ENCODE measurements at places on chromosomes 13 and 19. TPM values are rescaled to one million over a fixed set of nuclear protein-coding genes. Genes with fewer than 3 reads are reported as not detected.
A peak's percentile ranks its signal among the peaks of the same experiment; 100 is the strongest.

DNA sequence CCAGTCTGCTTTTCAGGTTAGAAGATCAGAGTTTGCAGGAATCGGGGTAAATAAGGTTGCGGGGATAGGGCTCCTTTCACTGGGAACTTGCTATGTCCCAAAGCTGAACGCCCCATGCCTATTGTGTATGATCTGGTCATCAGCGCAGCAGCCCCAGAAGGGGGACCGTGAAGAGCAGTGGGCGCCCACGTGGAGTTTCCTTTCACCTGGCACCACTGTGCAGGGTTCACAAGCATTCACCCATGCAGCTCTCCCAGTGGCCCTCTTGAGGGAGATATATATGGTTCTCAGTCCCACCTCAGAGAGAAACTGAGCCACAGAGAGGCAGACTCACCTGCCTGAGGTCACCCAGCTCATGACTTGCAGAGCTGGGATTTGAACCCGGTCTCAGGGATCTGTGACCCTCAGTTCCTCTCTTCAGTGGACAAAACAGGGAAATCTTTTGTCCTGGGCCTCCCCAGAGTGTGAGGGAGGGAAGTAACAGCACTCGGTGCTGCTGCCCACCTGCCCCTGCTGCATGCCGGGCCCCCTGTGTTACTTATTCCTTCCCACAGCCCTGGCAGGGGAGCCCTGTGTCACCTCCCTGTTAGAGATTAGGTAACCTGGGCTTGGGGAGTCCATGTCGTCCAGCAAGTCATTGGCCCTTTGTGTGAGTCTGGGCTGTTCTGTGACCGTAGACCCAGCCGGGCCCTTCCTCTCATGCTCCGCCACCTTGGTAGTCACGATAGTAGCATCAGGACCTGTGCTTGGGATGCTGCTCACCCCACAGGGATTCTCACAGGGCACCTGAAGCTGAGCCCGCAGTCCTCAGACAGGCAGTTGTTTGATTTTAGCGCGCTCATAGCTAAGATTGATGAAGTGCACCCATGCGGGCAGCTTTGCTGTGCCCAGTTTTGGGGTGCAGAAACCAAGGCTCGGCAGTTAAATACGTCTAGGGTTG lies 27.9 kb downstream of the PPP5C start:
- no peak for DNase-seq

DNA sequence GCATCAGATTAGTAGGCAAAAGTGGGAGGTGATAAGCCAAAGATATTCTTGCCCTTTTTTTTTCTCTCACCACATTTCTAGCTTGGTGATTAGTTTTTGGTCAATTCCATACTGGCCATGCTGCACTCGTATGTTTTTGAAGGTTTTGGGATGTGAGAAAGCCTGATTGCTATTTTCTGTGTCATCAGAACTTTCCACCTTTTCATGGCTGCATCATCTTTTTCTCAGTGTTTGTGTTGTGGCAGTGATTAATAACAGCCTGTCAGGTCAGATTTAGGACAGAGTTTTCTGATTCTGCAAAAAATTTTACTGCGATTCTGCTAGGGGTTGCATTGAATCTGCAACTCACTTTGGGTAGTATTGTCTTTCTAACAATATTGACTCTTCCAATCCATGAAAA lies 32.9 kb downstream of the PSG1 start:
- no peak for DNase-seq

DNA sequence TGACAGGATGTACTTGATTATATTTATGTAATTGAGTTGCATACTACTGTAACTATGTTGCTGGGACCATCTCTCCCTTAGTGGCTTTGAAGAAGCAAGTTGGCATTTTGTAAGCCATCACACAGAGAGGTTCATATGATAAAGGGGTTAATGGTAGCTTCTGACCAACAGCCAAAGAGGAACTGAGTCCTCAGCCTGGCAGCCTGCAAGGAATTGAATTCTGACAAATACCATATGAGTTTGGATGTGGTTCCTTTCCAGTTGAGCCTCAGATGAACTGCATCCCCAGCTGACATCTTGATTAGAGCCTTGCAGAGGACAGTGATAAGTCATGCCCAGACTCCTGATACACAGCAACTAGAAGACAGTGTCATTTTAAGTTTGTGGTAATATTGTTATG lies 8.6 kb upstream of the MYCBP2 start:
- no peak for DNase-seq

Gene C19orf33
- 0.90 TPM for polyA plus RNA-seq

- no peak for DNase-seq
Measured at GRCh38 chr19:42471554-42472249, 29.0 kb upstream of the CXCL17 start.

Gene MBD3L2
- polyA plus RNA-seq, result not detected

Gene PGLYRP2
- 0.49 TPM for polyA plus RNA-seq

DNA sequence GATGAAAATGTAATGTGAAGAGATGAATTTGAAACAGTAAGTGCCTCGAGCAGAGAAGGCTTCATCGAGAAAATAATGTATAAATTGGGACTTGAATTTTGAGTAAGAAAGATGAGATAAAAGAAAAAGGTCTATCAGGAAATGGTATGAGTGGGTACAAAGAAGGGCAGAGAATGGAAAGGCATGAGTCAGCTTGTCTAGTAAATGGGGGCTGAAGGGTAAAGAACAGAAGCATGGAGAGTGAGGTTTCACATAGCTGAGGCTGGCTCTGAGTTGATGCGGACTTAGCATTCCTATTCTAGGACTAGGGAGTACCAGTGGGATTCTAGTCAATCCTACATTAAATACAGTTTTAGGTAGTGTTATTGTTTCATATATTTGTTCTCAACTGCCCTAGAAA lies 85.8 kb downstream of the ZC3H13 start:
- DNase-seq, result no peak

DNA sequence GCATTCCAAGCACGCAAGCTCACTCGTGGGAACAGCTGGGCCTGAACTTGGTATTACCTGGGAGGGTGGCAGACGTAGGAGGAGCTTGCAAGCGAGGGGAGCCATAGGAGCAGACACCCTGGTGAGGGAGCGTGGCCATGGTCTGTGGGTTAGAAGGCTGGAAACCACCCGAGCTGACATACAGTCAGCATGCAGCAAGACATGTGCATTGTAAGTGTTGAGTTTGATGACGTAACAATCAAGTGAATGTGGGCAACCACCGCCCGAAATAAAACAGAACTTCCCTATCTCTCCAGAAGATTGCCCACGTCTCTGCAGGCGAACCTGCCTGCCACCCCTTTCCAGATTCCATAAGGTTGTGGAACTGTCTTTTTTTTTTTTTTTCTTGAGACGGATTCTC lies 26.8 kb downstream of the UBXN6 start:
- no peak for DNase-seq

DNA sequence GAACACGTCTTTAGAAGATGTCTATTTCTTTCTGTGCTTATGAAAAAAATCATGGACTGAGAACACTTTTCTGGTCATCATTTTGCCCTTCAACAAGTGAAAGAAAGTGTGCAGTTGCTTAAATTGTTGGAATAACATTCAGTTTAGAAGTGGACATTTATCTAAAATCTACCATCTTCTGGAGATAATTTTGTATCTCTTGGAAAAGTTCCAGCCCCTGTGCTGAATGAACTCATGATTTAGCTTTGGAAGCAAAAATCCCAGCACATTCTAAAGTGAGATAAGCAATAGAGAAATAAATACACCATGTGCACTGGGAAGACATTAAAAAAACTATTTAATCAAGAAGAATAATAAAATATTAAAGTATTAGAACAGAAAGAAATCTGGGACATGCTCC lies 1420.8 kb upstream of the SLC10A2 start:
- no peak for DNase-seq

DNA sequence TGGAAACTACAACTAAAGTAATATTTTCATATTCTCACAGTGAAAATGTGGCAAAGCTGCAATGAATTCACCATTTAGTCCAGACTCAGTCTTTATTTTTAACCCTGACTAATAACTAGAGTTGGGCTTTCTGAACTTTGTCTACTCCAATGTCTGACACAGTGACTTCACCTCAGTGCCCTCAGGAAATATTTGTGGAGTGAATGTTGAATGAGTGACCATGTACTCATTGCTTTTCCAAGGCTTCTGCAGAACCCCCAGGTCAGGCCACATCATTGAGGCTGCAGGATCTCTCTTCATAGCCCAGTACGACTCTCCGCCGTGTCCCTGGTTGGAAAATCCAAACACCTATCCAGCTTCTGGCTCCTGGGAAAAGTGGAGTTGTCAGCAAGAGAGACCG lies 1.8 kb downstream of the ZNF175 start:
- DNase-seq, result no peak

GRCh38 chr19:33268162-33268991 lies 34.0 kb downstream of the CEBPA start:
- no peak for DNase-seq

- DNase-seq, result peak; percentile 48
Measured at GRCh38 chr19:47111006-47111621, 2.5 kb downstream of the ZC3H4 start.

GRCh38 chr13:110645750-110646149 lies 30.4 kb downstream of the NAXD start:
- DNase-seq, result no peak

DNA sequence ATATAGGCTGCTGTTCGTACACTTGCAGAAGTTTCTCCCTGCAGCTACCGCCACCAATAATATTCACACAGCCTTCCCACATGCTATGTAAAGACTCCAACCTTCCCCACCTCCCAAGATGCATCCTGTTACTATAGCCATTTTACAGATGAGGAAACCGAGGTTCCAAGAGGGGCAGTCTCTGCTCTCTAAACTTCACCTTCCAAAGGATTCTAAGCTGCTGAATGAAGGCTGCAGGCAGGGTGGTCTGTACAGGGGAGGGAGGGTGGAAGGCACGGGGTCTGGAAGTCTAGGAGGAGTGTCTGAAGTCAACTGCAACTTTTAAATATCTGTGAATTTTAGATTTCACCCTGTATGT lies 1.9 kb upstream of the NFIC start:
- DNase-seq, result no peak

DNA sequence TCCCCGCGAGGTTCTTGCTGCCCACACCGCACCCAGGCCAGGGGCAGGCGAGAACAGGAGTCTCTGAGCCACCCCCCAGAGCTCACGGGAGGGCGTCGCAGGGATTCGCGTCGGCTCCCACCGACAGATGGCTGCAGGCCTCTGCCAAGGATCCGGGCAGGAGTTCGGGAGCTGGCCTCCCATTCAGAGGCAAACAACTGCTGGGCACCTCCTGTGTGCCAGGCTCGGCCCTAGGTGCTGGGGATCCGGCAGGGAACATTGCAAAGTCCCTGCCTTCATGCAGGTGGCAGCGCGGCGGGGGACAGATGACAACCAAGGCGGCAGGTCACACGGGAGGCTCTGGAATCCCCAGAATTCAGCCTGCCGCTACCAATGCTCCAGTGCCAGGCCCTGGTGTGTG lies 25.3 kb downstream of the LRRC4B start:
- DNase-seq, result no peak

DNA sequence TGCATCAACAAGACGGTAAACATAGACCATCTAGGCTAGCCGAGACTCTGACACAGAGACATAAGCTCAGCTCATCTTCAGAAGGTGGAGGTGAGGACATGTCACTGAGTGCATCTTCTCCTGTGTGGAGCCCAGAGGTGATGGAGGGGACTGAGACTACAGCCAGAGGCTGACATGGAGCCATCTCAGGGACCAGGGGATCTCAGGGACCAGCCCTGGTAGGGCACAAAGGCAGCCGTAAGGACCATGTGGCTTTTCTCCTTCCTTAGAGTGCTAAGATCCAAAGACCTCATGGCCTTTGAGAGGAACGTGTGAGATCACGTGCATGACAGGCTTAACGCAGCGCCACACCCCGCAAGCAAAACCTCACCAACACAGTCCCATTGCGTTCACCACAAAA lies 126.9 kb downstream of the RAB20 start:
- DNase-seq, result no peak

- DNase-seq, result no peak
Measured at GRCh38 chr19:43354305-43354627, 780 bp downstream of the CD177 start.

GRCh38 chr13:74528734-74529513 lies 394.7 kb upstream of the KLF12 start:
- DNase-seq, result no peak

DNA sequence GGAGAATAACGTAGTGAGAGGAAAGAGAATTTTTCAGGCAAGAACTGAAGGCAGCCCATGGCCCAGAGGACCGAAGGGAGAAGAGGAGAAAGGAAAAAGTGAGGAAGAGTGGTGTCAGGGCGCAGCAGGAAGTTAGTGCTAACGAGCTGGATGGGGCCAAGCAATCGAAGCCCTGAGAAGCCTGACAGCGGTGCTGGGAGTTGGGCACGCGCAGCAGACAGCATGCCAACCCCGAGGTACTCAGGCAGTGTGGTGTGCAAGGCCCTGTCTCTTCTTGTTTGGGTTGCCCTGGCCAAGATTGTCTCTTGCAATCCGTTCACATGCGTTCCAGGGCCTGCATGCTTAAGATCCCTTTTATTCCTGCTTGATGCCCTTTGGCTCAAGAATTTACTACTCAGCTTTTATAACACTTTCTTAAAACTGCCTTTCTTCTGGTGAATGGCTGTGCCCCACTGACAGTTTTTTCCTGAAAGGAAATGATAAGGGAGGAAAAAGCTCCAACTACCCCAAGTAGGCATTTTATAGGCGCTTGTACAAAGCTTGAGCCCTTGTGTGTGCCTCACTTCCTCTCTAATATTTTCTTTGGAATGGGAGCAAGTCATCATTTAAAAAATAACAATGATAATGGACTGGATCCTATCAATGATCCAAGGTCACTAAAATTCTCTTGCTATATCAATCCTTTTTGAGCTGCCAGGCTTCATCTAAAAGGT lies 115.4 kb downstream of the FLT1 start:
- no peak for DNase-seq

Gene MEDAG
- not detected for polyA plus RNA-seq

- no peak for DNase-seq
Measured at GRCh38 chr13:45410466-45410865, 7.7 kb downstream of the SLC25A30 start.

GRCh38 chr19:49148784-49149651 lies 6.2 kb downstream of the HRC start:
- DNase-seq, result peak; percentile 68

DNA sequence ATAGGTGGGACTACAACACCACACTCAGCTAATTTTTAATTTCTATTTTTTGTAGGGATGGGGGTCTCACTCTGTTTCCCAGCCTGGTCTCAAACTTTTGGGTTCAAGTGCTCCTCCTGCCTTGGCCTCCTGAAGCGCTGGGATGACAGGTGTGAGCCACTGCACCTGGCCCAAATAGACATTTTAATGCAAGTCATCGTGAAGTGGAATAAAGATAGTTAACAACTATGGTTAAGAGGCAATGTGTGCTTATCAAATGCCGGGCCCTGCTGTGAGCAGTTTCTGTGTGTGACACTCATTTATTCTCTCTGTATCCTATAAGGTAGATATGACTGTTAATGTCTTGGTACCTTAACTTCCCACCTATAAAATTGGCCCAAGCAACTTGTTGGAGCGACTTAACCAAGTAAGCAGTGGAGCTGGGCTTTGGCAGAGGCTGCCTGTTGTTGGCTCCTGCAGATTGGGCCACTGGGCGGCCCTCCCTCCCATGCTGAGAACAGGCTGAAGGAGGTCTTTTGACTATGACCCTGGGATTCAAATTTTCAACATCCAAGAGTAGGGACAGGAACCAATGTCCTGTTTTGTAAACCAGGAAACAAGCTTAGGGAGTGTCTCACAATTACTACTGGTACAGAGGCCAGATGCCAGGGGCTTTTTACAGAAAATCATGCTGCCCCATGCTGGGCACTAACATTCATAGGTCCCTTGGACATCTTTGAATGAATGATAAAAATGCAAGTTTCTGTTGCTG lies 450.7 kb downstream of the TSHZ3 start:
- no peak for DNase-seq

- peak; percentile 26 for DNase-seq
Measured at GRCh38 chr19:30666301-30666803, 294.2 kb downstream of the ZNF536 start.

Data from CD8-positive, alpha-beta memory T cell (primary cell).